ENCODE measurements at places on chromosomes 2 and 18.
A peak's percentile ranks its signal among the peaks of the same experiment; 100 is the strongest.

DNA sequence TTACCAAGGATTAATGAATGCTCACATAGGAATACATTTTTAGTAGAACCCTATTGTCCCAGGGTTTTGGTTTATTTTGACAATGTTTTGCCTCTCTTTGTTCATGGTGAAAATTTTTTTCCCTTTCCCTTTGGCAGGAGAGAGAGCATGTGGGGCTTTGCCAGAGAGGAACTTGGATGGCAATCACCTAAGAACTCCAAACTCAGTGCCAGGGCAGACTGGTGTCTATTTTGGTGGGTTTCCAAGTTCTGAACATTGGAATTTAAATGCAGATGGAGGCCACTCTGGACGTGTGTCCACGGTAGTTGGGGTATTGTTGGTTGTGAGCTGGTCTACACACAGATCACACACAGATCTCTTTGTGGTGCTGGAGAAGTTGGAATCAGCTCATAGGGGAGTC is 2091.1 kb upstream of the PIK3C3 start:
- DNase-seq, result no peak

DNA sequence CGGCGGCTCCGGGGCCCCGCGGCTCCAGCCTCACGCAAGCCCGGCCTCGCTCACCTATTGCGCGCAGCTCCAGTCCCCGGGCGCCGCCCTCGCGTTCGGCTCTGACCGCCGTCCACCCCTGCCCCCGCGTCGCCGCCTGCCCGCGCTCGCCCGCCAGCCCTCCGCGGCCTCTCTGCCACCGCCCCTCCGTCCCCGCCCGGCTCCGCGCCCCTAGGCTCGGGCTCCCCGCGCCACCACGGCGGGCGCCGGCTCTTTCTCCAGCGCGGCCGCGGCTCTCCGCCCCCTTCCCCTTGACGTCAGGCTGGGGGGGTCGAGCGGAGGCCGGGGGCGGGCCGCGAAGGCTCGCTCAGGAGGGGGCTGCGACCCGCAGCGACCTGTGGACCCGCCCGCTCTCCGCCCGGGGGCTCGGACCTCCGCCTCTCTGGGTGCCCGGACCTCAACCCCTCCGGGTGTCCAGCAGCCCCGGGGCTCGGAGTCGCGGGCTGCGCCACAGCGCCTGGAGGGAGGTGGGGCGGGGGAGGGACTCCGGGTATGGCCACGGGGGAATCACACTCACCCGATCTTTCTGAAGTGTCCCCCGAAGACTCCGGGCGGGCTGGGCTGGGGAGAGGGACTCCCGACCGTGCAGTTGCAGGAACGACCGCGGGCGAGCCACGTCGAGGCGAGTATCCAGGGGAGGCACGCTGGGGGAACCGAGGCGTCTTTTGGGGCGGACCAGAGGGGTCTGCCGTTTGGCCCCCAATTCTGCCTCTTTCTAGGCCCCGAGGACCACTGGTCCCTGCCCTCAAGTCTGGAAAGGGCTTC is at the start of gene SEMA4C:
SEMA4C (minus strand) TSS at position 259 of the 804 bp plus-strand sequence. CDS start 2,194 bp downstream, outside the sequence.
- DNase-seq, result no peak

DNA sequence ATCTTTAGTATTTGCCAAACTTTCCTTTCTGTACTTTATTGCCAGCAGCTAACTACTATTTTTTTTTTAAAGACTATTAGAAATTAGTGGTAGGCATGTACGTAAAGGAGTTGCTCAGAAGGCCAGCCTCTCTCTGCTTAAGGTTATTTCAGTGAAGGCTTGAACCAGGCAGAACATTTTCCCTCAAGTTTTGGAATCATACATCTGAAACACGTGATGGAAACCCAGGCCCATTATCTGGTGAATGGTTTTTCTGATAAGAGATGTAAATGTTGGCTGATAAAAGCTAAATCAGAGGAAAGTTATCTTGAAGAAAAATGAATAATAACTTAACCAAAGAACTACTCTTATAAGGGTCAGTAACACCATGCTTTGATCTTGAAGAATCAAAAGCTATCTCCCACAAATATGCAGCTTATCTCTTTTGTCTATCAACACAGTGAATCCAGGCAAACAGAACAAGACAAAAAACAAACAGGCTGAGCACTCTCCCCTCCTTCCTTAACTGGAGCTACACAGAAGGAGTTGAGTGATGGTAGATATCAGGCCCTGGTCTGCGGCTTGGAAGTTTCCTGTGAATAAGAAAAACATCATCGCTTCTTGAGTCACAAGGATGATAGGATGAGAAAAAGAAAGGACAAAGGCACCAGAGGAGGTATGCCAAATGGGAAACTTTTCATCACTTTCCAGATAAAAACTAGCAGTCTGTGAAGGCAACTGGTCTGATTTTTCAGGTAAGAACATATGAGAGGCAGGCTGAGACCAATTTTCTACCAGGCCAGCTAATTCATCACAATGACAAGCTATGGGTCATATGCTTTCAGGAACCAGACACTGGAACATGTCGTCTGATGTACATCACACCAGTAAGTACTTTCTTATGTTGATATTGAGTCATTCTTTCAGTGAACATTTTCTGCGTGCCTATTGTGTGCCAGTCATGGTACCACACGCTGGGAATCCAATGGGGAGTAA is 88.4 kb upstream of the STK17B start:
- no peak for DNase-seq

- peak; percentile 11 for DNase-seq
Observed at GRCh38 chr2:195279840-195280427, 377.1 kb upstream of the SLC39A10 start.

GRCh38 chr2:83475371-83475770 is 983.7 kb downstream of the SUCLG1 start:
- DNase-seq, result no peak

GRCh38 chr2:238874330-238875050 is 26.6 kb downstream of the TWIST2 start:
- no peak for DNase-seq

- no peak for DNase-seq
Observed at GRCh38 chr2:150625303-150625702, 137.8 kb upstream of the RND3 start.

DNA sequence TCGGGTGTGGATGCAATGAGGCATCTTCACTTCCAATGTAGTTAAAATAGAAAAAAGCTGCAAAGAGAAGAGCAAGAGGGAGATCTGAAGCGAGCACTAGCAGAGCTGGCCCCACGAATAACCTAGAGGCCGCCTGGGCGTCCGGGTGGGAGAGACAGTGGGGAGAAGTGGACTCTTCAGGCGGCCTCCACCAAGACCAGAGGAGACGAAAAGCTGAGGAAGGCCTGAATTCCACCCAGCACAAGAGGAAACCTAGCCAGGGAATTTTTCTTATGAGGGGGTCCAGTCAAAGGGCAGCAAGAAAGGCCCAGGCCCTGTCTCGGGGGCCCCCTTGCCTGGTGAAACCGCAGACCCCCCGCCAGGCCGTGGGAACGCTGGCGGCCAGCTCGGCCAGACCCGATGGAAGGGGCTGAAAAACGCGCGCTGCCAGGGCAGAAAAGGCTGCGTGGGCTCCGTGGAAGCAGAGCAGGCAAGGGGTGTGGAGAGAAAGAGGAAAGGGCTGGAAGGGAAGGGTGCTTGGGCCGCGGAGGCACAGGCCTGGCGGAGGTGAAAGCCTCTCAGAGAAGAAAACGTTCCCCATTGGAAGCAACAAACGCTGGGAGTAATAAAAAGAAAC is 69.2 kb downstream of the KCTD1 start:
- no peak for DNase-seq

GRCh38 chr18:76620321-76621170 is 125.5 kb upstream of the ZNF516 start:
- DNase-seq, result no peak

DNA sequence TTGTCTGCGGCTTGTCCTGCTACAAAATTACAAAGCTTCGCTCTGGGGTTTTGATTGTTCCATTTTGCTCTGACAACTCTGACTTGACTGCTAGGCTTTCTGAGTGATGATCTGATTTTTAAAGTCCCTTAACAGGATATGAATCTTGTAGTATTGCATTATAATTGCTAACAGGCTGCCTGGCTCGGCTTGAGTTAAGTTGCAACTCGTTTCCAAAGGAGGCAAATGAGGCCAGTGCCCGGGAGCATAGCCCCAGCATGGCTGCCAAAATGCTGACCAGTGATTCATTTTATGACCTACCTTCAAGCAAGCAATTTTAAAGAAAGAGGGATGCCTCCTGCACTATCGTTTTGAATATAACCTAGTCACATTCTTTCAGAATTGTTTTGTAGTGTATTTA is 135.4 kb downstream of the COL6A3 start:
- DNase-seq, result no peak

DNA sequence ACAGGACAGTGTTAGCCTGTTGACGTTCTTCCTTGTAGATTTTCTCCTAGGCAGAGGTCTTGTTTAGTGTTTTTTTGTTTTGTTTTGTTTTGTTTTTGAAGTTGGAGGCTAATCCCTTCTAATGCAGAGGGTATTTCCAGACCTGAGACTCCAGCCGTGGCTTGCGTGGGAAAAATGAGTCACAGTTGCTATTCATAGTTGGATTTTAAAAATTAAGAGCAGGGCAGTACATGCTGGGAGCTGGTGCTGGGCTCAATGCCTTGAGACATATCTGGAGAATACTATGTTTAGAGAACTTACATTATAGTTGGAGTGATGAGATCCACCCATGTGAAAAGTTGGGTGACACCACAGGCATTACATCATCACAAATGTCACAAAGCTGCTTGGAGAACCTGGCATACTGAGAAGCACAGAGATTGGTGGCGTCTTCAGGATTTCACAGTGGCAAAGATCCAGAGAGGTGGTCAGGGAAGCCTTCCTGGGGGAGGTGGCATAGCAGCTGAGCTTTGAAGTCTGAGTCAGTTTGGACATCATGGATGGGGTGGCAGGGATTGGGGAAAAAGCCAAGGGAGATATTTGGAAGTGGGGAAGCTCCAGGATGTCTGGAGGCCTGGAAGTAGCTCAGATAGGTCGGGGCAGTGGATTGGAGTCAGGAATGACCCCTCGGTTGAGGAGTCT is 249.4 kb downstream of the LOXHD1 start:
- DNase-seq, result no peak

DNA sequence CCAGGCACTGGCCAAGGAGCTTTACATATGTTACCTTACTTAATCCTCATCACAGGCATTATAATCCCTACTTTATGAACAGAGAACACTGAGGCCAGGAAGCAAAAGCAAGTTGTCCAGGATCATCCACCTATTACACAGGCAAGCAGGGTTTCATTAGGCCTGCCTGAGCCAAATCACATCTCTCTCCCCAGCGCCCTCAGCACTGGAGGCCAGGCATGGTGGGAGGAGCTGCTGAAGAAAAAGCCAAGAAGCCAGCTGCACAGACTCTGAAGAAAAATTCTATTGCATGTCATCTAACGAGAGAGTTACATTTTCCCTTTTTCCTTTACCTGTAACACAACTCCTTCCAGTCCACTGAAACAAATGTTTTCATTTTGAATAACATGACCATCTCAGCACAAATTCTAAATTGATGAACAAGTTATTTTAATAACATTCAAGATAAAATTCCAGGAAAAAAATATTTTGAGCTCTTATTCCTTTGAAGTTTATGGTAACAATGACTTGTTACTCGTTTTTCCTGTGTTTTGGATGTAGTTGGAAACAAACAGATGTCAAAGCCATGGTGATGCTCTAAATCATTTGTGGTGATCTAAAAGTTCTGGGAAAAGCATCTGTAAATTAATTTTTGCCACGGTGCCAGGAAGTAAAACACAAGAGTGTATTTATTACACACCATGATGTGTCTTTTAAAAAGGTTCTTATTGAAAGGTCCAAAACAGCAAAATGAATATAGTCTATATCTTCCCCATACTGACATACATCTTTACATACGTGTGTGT is 139.0 kb upstream of the ITGB6 start:
- DNase-seq, result no peak

GRCh38 chr2:68734688-68735525 is at the start of gene ARHGAP25:
Gene ARHGAP25, plus strand, starts transcription at chr2:68734811. Its CDS starts 389 bp downstream, at chr2:68735200.
- DNase-seq, result no peak
